ENCODE measurements at places on chromosomes 16 and 17.
A peak's percentile ranks its signal among the peaks of the same experiment; 100 is the strongest.

- DNase-seq: no peak
Observed at GRCh38 chr16:58730724-58731370, 3.3 kb downstream of the GOT2 start.

DNA sequence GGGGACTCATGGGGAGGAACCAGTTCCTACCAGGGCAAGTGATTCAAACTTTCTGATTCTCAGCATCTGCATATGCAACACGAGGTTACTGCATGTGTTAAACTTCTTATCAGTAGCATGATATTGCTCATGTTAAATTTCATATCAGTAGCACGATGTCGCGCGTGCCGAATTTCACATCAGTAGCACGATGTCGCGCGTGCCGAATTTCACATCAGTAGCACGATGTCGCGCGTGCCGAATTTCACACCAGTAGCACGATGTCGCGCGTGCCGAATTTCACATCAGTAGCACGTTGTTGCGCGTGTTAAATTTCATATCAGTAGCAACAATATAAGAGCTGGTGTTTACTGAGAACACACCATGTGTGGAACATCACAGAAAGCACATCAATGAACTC lies 221.6 kb downstream of the GSG1L start:
- no peak for DNase-seq

- DNase-seq: no peak
Observed at GRCh38 chr16:55561319-55561848, 5.1 kb upstream of the CAPNS2 start.

GRCh38 chr17:46736100-46736499 lies 82.4 kb downstream of the WNT3 start:
- DNase-seq: no peak

GRCh38 chr17:75897160-75898019 lies 639 bp upstream of the TRIM65 start:
- no peak for DNase-seq

DNA sequence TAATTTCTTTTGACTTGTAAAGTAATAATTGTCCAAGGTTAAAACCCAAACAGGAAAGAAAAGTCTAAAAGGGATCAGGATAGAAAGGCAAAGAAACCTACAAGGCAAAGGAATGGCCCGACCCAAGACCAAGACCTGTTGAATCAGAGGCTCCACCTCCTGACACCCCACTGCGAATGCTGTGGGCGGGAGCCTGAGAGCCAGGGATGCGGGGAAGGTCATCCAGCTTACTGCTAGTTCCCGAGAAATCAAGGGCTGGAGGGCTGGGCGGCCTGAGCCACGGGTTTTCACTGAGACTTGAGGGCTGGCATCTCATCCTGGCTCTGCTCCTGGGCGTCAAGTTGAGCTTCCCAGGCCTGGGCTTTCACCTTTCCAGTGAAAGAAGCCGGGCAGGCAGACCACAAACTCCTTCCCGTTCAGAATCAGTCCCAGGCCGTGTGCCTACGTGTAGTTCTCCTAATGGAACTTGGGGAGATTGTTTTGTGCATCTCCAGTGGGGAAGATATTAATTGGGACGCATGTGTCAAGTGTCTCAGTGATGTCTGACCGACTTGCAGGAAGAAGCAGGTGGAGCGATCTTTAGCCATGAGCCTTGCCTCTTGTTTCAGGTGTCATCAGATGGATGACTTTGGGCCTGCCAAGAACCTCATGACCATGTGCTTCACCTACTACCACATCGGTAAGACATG lies 36.9 kb downstream of the CIBAR2 start:
- no peak for DNase-seq

GRCh38 chr17:19743101-19744100 lies 4.7 kb downstream of the ALDH3A1 start:
- no peak for DNase-seq

GRCh38 chr16:396605-397004 lies 394 bp upstream of the NME4 start:
- peak; percentile 75 for DNase-seq

DNA sequence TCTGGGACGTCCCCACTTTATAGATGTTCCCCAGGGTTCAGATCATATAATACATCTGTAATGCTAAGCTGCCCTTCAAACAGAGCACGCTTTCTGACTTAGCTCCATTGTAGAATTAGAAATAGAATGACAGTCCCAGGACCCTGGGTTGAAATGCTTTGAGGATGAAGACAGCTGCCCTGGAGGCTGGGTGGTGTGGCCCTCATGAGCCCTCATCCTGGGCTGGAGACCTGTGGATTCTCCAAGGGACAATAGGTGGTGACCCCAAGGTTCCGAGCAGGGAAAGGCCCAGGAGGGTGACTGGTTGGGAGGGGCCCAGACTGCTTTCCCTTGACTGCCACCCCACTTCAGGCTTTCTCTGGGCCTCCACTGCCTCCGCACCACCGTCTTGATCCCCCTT lies 59.0 kb downstream of the CRISPLD2 start:
- DNase-seq: no peak

DNA sequence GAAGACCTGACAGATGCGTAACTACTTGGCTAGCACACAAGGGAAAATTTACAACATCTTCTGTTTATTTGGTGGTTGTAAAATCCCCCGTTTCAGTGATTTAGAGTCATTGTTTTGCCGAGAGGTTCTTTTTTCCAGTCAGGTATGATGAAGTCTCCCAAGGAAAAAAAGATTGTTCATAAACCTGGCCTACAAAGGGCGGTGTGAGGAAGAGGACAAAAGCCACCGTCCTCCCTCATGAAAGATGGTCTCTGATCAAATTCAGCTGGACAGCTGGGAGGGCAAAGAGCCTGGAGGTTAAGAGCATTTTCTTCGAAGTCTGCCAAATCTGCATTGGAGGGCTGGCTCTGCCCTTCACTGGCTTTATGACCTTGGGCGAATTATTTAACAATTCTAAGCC lies 419.9 kb downstream of the HAPSTR1 start:
- DNase-seq: no peak

- DNase-seq: no peak
Observed at GRCh38 chr17:46158323-46159296, 34.6 kb downstream of the KANSL1 start.

GRCh38 chr17:27751166-27751565 lies 49.2 kb downstream of the NOS2 start:
- DNase-seq: no peak

DNA sequence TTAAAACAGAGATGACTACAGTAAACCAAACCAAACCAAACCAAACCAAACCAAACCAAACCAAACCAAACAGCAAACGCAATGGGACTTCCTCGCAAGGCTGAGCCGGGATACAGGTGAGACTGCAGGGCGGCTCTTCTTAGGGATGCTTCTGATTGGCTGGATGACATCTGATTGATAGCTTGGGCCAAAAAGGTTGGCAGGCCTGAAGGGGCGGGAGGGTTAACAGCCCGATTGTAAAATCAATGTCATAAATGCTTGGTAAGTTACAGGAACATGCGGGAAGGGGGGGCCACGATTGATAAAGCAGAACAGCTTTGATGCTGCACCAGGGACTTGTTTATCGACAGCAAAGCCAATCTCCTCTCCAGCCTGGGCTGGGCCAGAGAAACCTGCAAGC lies 86.1 kb downstream of the ZFHX3 start:
- DNase-seq: no peak

- DNase-seq: no peak
Observed at GRCh38 chr17:36926701-36927100, 10.6 kb upstream of the LHX1 start.

- no peak for DNase-seq
Observed at GRCh38 chr16:27995378-27995777, 68.1 kb downstream of the GSG1L start.

DNA sequence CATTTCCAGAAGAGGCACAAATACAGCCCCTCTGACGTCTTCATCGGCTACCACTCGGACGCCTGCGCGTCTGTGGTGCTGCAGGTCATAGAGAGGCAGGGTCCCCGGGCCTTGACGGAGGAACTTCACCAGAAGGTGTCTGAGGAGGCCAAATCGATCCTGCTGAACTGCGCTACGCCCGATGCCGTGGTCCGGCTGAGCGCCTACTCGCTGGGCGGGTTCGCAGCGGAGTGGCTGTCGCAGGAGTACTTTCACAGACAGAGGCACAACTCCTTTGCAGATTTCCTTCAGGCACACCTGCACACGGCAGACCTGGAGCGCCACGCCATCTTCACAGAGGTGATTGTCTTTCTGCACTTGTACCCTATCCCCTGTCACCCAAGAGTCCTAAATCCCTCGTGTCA lies 67.0 kb upstream of the ENDOV start:
- DNase-seq: no peak

DNA sequence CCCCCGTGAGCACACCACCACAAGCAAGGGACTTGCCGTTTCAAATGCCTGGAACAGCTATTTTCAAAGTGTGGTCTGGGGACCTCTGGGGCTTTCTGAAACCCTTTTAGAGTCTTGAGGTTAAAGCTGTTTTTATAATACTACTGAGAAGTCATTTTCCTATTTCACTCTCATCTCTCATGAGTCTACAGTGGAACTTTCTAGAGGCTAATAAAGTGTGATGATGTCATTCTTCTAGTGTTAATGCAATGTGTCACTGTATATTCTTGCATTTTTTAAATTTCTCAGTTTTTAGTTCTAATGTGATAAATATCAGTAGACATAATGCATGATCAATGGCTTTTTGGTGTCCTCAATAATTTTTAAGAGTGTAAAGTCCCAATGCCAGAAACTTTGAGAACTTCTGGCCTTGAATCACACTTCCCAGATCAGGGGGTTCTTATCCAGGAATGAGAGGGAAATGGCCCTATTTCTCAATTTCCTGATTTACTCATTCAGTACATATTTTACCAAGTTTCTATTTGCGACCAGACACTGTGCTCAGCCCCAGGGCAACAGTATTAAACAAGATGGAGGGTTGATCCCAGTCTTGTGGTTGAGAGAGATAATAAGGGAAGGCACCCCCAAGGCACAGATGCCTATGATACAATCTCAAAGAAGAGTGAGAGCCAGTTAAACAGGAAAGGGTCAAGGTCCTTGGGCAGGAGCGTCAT lies 444.0 kb downstream of the HS3ST3B1 start:
- DNase-seq: no peak

DNA sequence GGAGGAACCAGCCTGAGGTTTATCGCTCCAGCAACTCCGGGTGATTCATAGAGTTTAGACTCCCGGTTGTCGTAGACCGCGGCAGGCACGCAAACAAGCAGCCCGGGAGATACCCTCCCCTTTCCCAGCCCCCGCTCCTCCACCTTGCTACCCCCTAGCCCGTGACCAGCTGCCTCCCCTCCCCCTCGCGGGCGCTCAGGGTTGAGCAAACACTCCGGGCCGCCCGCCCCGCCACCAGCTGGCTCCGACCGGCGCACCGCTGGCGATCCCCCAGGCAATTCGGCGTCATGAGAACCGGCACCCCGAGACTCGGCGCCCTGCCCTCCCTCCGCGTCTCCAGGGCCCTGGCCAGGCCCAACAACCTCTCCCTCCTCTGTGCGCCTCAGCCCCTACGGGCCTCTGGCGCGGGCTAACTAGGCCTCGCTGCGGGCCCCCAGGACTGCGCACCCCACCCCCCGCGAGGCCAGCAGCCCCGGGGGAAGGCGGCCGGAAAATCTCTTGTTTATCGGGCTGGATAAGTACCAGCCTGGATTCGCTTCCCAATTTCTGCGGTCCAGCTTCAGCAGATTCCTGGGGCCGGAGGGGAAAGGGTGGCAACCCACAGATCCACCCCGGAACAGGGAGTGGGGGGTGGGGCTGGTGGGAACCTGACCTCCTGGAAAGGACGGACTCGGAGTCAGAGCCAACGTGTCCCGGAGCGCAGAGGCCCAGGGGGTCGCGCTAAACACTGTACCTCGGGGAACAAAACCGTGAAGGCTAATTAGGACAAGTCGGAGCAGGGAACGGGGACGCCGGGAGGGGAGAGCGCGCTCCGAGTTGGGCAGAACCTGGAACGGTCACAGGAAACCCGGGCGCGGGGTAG lies 951 bp upstream of the GPRC5C start:
- DNase-seq: peak; percentile 84

DNA sequence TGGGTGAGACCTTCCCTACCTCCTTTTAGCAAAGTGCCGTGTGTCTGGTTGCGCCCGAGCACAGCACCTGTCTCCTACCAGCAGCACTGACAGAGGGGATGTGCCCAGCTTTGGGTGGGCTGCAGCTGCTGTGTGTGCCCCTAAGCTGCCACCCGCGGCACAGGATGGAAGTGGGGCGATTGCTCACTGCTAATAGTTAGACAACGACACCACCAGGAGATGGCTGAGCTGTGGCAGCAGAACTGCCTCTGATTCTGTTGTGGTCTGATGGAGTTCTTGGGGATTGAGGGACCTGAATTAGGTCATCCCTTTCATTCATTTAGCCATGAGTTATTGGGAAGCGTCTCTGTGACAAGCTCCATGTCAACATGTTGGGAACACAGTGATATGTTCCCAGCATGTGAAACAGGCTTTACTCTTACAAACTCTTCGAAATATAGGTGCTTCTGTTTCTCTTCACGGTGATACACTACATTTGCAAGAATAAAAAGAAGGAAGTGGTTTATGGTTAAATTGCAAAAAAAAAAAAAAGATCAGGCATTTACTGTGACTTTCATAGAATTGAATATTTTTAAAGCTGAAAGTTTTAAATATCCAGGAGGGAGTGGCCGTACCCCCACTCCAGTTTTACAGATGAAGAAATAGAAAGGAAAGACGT lies 184.4 kb downstream of the MAF start:
- no peak for DNase-seq

GRCh38 chr17:37131669-37132611 lies 183.2 kb downstream of the AATF start:
- no peak for DNase-seq

GRCh38 chr17:1762901-1763898 lies 1.3 kb downstream of the SERPINF1 start:
- DNase-seq: peak; percentile 95

DNA sequence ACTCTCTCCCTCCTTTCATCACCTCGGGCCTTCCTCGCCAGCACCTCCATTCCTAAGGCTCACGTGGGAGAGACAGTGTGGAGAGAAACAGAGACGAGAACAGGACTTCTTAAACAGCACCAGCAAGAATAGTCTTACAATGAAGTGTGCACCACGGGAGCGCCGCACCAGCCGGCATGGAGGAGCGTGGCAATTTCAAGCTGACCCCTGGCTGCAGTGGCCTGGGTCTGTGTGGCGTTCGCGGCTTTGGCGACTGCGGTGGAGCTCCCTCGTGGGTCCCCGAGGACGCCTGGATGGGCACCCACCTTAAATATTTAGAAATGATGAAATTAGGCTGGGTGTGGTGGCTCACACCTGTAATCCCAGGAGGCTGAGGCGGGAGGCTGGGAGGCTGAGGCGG lies 20.5 kb upstream of the MED9 start:
- DNase-seq: no peak

DNA sequence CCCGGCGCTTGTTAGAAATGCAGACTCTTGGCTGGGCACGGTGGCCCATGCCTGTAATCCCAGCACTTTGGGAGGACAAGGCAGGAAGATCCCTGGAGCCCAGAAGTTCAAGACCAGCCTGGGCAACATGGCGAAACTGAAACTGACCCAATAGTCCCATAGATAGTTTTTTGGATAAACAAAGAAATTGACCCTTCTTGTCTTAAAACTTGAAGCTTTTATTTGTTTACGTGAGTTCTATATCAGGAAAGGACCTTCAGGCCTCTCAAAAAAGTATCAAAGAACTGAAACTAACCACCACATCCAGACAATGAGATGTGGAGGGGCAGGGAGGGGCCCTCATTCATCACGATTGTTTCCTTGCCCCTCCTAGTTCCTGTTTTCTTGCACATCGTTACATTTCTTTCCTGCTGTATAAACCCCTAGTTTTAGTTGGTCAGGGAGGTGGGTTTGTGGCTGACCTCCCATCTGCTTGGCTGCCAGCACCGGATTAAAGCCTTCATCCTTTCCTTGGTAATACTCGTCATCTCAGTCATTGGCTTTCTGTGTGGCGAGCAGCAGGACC lies 29.9 kb upstream of the PRM1 start:
- no peak for DNase-seq

GRCh38 chr16:29726845-29727377 lies 18.9 kb downstream of the C16orf54 start:
- DNase-seq: no peak

- peak; percentile 59 for DNase-seq
Observed at GRCh38 chr17:40122136-40122998, 596 bp downstream of the MSL1 start.
